ENCODE measurements at places on chromosomes 1 and 21. TPM values are rescaled to one million over a fixed set of nuclear protein-coding genes. Genes with fewer than 3 reads are reported as not detected.

Gene C1orf185
- not detected for total RNA-seq

Gene SMYD2
- total RNA-seq = 75.5 TPM

Gene NBPF14
- 30.9 TPM for total RNA-seq

Gene ATP1A4
- total RNA-seq = not detected

Gene CD101
- total RNA-seq = 0.39 TPM

Gene PCNT
- total RNA-seq = 11.7 TPM

Gene IL12RB2
- 0.10 TPM for total RNA-seq

Gene CNR2
- total RNA-seq = not detected

Gene PADI6
- total RNA-seq = not detected

Gene SH2D1B
- total RNA-seq = 0.12 TPM

Gene MARCKSL1
- 31.7 TPM for total RNA-seq

Gene KLF18
- not detected for total RNA-seq

Gene ATAD3C
- not detected for total RNA-seq

Gene GLUL
- 79.9 TPM for total RNA-seq

Gene MYOG
- total RNA-seq = not detected

Gene COL11A1
- total RNA-seq = 19.0 TPM

Gene IKBKE
- 8.9 TPM for total RNA-seq

Gene TRIM67
- not detected for total RNA-seq

Gene EFHD2
- total RNA-seq = 52.5 TPM

Gene ALX3
- total RNA-seq = not detected

Gene MIXL1
- total RNA-seq = not detected

Gene CA14
- not detected for total RNA-seq

Gene PRKAA2
- 0.84 TPM for total RNA-seq

Gene KCNC4
- 2.0 TPM for total RNA-seq

Gene LCA5L
- 0.96 TPM for total RNA-seq

Gene ADCY10
- under 0.01 TPM for total RNA-seq

Gene TFF1
- total RNA-seq = not detected

Gene IBA57
- total RNA-seq = 1.1 TPM

Gene ZFP69B
- 3.1 TPM for total RNA-seq

Gene F13B
- not detected for total RNA-seq

Gene OVAAL
- total RNA-seq = 0.68 TPM

Gene RIMS3
- 0.84 TPM for total RNA-seq

Gene ELAPOR1
- 0.29 TPM for total RNA-seq

Gene IGSF21
- not detected for total RNA-seq

Gene PM20D1
- total RNA-seq = not detected

Gene HPDL
- total RNA-seq = 2.3 TPM

Gene CYP4X1
- 0.36 TPM for total RNA-seq

Gene FAM78B
- 0.36 TPM for total RNA-seq

Gene DIO1
- 0.39 TPM for total RNA-seq

Gene DYRK3
- 13.8 TPM for total RNA-seq

Gene SPRR2B
- not detected for total RNA-seq

Gene GPR25
- total RNA-seq = not detected

Gene PDC
- total RNA-seq = not detected

Gene KRTAP11-1
- total RNA-seq = not detected

Gene FLAD1
- 22.5 TPM for total RNA-seq

Gene LCE2B
- not detected for total RNA-seq

Gene TAF5L
- 13.9 TPM for total RNA-seq

Gene FAM76A
- 16.7 TPM for total RNA-seq

Gene FCRL1
- total RNA-seq = not detected

Gene CCDC185
- not detected for total RNA-seq

Gene KRTAP10-9
- not detected for total RNA-seq

All from RPMI7951 (cell line).